NCI-H2029 treated with DMSO at 0.1 percent for 48 hours (cell line): ENCODE measurements at places on chromosomes 1 and 21.

- no peak for DNase-seq
These were observed 159.9 kb upstream of the JUN start for GRCh38 chr1:58943776-58944175.

GRCh38 chr1:59057211-59057694 is 239.6 kb upstream of the FGGY start:
- peak; percentile 74 for DNase-seq

GRCh38 chr1:181984006-181984405 is 77.5 kb downstream of the ZNF648 start:
- DNase-seq: no peak

DNA sequence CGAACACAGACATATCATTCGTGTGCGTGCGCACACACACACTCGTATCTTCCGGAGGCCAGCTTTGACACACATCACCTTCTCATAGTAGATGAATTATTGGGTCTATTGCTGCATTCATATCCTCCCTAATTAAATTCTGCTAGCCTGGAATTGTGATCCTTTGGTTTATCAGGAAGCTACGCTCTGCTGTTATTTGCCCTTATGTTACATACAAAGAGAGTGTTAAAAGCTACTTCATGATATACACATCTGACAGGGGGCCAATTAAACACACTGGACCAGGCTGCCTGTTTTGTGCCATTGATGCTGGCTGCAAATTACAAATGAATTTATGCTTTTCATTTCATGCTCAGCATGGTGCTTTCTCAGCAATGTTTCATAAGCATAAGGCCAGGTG is 252.0 kb downstream of the RHOU start:
- no peak for DNase-seq

- DNase-seq: no peak
These were observed 31.3 kb upstream of the CLCA4 start for GRCh38 chr1:86515597-86515996.

GRCh38 chr1:93123201-93123783 is 44.2 kb downstream of the MTF2 start:
- no peak for DNase-seq

GRCh38 chr1:37714689-37715088 is 22.4 kb downstream of the CDCA8 start:
- no peak for DNase-seq

- no peak for DNase-seq
These were observed 98.1 kb upstream of the GUCA2B start for GRCh38 chr1:42055061-42055460.

GRCh38 chr1:17011092-17011438 is 663 bp downstream of the ATP13A2 start:
- no peak for DNase-seq

GRCh38 chr1:201562659-201563405 is 23.9 kb downstream of the NAV1 start:
- no peak for DNase-seq

DNA sequence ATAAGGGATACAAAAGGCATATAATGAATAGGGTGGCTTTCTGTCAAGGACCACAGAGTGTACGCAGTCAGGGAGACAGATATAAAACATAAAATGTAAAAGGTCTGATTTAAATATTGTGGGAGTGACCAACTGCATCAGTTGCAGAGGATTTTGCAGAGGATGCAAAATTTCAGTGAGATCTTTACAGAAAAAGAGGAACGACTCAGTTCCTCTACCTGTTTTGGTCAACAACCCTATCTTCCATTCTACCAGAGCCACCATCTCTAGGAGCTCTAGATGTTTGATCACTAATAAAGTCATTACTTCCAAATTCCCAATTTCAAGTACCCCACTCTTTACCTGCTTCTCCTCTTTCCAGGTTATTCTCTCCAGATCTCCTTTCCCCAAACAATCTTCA is 16.5 kb downstream of the SOD1 start:
- DNase-seq: no peak

- DNase-seq: no peak
These were observed 206.3 kb upstream of the B3GALT2 start for GRCh38 chr1:193392686-193393085.

- DNase-seq: no peak
These were observed 191.2 kb downstream of the RERE start for GRCh38 chr1:8625981-8626898.

GRCh38 chr1:53410100-53410541 is 49.1 kb upstream of the DMRTB1 start:
- no peak for DNase-seq

- DNase-seq: no peak
These were observed 736.6 kb downstream of the MRPL39 start for GRCh38 chr21:24870633-24871032.

DNA sequence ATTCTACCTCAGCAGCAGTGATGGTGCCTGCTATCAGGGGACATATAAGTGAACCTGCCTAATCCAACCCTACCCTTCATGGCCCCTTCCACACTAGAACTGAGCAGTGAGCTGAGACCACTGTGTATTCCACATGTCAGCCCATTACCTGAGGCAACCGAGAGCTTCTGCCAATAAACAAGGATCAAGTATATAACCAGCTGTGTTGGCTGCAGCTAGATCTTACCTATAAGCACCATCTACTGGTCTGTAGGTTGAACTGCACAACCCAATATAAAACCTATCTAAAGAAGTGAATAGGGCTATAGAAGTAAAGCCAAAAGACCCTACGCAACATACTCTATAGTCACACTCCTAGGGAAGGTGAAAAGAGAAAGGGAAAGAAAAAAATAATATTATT is 376.9 kb downstream of the HHIPL2 start:
- DNase-seq: peak; percentile 39

- DNase-seq: no peak
These were observed 68.6 kb upstream of the ERRFI1 start for GRCh38 chr1:8094481-8095241.

DNA sequence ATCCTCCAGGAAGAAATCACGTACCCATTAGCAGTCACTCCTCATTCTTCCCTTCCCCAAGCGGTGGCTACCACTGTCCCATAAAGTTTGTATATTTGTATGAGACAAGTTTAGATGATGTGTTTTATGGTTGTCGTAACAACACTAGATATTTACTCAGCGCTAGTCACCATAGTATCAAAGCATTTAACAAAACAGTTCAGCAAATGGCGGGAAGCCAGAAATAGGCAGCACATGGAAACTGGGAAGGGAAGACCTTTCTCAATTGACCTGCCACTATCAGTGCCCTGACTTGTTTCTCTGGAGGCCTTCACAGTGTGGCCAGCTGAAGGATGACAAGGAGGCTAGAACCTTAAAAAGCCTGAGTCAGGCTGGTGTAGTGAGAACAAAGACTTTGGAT is 31.1 kb downstream of the CNST start:
- peak; percentile 6 for DNase-seq

DNA sequence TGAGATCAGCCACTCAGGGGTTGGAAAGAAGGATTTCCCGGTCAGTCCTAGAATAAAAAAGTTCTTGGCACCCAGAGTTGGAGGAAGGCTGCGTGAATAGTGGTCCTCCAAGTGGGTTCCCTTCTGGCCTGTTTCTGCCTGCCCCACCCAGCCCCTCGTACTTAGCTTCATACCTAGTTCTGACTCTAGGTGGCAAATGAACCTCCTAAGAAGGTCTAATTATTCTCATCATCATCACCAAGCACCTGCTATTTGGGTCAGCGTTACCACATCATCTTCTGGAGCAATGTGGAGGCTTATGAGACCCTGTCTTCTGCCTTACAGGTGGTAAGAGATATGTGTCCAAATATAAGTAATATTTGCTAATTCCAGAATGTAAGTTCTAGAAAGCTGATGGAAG is 35.9 kb upstream of the NFASC start:
- DNase-seq: no peak

GRCh38 chr1:244833734-244834542 is 1.5 kb upstream of the COX20 start:
- peak; percentile 81 for DNase-seq

GRCh38 chr1:37338658-37339057 is 135.7 kb upstream of the ZC3H12A start:
- peak; percentile 99 for DNase-seq

- DNase-seq: no peak
These were observed 99.8 kb upstream of the PRMT6 start for GRCh38 chr1:106956721-106957120.

DNA sequence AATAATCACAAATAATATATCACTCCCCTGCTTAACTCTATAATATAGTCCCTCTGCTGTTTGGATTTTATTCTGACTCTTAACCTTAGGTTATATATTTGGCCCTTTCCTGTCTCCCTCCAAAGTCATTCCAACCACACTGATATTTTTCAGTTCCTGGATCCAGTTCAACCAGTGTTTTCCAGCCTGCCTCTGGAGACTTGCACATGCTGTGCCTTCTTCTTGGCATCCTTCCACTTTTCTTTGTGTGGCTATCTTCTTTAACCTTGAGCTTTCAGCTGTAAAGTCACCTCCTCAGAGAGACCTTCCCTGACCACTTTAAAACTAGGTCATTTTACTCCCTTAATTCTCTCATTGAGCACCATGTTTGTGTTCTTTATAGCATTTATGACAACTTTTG is 19.4 kb downstream of the CERS2 start:
- no peak for DNase-seq

DNA sequence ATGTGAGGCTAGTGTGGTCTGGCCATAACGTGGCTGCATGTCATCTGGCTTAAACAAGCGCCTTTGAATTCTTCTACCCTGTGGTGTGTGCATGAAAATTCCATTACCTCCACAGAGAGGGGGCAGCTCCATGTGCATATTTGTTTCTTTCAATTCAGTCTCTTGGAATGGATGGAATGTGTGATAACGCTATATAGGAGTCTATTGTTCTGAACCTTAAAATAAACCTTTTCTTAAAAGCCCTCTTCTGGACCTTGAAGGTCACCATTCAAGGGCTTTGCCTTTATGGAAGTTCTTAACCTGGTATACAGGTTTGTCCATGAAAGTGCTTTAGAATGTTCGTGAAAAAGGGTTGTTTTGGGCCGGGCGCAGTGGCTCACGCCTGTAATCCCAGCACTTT is 118.2 kb upstream of the ADGRL2 start:
- DNase-seq: no peak

GRCh38 chr1:201647722-201648065 is 108.8 kb downstream of the NAV1 start:
- no peak for DNase-seq

GRCh38 chr1:204408602-204409001 is 3.0 kb downstream of the PPP1R15B start:
- no peak for DNase-seq

- no peak for DNase-seq
These were observed 486.1 kb upstream of the LRRC7 start for GRCh38 chr1:69081668-69082067.
